ENCODE measurements at places on chromosomes 5 and 9. TPM values are rescaled to one million over a fixed set of nuclear protein-coding genes. Genes with fewer than 3 reads are reported as not detected.

C8G gene
- total RNA-seq, result not detected

KIAA0825 gene
- total RNA-seq, result 5.7 TPM

RMRP gene
- 6,533 TPM for total RNA-seq

FOXD4L6 gene
- total RNA-seq, result not detected

EGFLAM gene
- 1.6 TPM for total RNA-seq

SAP30L gene
- total RNA-seq, result 15.4 TPM

PCDHAC2 gene
- total RNA-seq, result 0.12 TPM

SAXO1 gene
- 0.20 TPM for total RNA-seq

TIMD4 gene
- not detected for total RNA-seq

PCDHB14 gene
- 2.5 TPM for total RNA-seq

ITGA2 gene
- total RNA-seq, result 5.2 TPM

GARIN3 gene
- total RNA-seq, result not detected

DAB2IP gene
- total RNA-seq, result 5.8 TPM

MAMDC2 gene
- 0.81 TPM for total RNA-seq

PCDHGA1 gene
- 1.3 TPM for total RNA-seq

TYRP1 gene
- total RNA-seq, result not detected

HRH2 gene
- not detected for total RNA-seq

SPINK7 gene
- total RNA-seq, result not detected

N4BP3 gene
- 1.4 TPM for total RNA-seq

SPINK4 gene
- total RNA-seq, result not detected

GABRB2 gene
- not detected for total RNA-seq

NSG2 gene
- total RNA-seq, result not detected

TTC23L gene
- not detected for total RNA-seq

ZNF879 gene
- 1.4 TPM for total RNA-seq

FAXDC2 gene
- 20.8 TPM for total RNA-seq

JAKMIP2 gene
- 0.25 TPM for total RNA-seq

DOCK8 gene
- 0.25 TPM for total RNA-seq

LCN1 gene
- total RNA-seq, result not detected

CD14 gene
- 1.3 TPM for total RNA-seq

SNCAIP gene
- total RNA-seq, result 0.78 TPM

FOXD4L4 gene
- total RNA-seq, result not detected

LCNL1 gene
- total RNA-seq, result not detected

FGF10 gene
- 0.25 TPM for total RNA-seq

TNFSF8 gene
- total RNA-seq, result not detected

ASS1 gene
- total RNA-seq, result 249 TPM

MATR3 gene
- total RNA-seq, result 174 TPM

C9orf43 gene
- 0.24 TPM for total RNA-seq

NTNG2 gene
- 2.1 TPM for total RNA-seq

WNK2 gene
- not detected for total RNA-seq

YIPF5 gene
- total RNA-seq, result 49.5 TPM

SLC6A3 gene
- total RNA-seq, result not detected

ASPN gene
- total RNA-seq, result 11.6 TPM

G3BP1 gene
- 75.3 TPM for total RNA-seq

TAF11L5 gene
- total RNA-seq, result not detected

COL15A1 gene
- total RNA-seq, result 6.4 TPM

GABRP gene
- total RNA-seq, result not detected

NRG2 gene
- total RNA-seq, result 0.05 TPM

DRD1 gene
- total RNA-seq, result not detected

KIF27 gene
- 1.6 TPM for total RNA-seq

IFNA2 gene
- total RNA-seq, result not detected

GPR21 gene
- 0.19 TPM for total RNA-seq

CAMK2A gene
- not detected for total RNA-seq

ST8SIA4 gene
- total RNA-seq, result 4.1 TPM

ANKRD34B gene
- total RNA-seq, result not detected
